ENCODE measurements at places on chromosomes 11 and 22.

- DNase-seq, result no peak
These were observed 201.7 kb upstream of the PDGFD start for GRCh38 chr11:104365676-104366075.

DNA sequence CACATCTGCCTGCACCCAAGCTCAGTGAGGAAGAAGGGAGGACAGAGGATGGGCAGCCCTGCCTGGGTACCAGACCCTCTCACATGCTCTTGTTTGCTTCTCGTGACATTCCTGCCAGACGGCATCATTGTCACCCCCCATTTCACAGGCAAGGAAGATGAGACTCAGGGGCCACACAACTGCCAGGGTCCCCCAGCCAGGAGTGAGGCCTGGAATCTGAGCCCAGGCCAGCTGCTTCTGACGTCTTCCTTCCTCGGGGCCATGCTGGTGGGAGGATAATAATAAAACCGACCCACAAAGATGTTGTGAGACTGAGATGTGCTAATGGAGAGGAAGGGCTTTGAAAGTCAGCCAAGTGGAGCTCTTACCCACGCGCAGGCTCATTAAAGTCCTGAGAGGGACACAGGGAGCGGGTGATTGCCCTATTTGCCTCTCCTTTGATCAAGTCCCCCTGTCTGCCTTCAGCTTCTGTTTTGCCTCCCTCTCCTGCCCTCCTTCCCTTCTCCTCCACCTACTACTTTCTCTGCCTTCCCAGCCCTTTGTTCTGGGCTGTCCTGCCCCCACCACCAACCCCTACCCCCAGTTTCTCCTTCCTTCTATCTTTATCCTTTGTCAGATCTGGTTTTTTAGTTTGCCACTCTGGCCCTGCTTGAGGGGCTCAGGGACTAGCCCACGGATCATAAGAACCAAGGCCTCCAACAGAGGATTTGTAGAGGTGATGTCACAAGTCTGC, 62.7 kb downstream of the MCM5 start:
- no peak for DNase-seq

GRCh38 chr11:130188585-130189347, 29.2 kb downstream of the ST14 start:
- no peak for DNase-seq

- no peak for DNase-seq
These were observed 5.9 kb downstream of the FRMD8 start for GRCh38 chr11:65392186-65392829.

DNA sequence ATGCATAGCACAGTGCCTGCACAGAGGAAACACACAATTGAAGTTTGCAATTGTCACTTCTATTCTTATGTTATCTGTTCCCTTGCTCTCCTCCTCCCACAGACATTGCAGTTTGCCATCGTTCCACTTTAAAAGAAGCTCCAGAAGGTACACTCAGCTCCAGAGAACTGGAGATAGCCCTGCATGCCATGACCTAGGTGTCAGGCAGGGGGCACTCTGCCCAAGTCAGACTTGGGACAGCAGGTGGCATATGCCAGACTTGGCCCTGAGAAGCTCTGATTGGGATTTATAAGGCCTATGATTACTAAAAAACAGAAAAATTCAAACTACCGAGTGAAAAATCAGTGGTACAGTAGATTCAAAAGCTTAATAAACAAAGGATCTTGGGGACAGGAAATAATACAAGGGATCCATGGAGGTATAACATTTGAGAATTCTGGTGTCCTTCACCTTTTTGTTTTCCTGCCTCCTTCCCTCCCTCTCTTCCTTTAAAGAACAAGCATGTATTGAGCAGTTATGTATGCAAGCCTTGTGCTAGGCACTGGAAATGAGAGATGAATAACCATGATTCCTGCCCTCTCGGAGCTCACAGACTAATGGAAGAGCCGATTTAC, 40.0 kb downstream of the TENM4 start:
- no peak for DNase-seq

DNA sequence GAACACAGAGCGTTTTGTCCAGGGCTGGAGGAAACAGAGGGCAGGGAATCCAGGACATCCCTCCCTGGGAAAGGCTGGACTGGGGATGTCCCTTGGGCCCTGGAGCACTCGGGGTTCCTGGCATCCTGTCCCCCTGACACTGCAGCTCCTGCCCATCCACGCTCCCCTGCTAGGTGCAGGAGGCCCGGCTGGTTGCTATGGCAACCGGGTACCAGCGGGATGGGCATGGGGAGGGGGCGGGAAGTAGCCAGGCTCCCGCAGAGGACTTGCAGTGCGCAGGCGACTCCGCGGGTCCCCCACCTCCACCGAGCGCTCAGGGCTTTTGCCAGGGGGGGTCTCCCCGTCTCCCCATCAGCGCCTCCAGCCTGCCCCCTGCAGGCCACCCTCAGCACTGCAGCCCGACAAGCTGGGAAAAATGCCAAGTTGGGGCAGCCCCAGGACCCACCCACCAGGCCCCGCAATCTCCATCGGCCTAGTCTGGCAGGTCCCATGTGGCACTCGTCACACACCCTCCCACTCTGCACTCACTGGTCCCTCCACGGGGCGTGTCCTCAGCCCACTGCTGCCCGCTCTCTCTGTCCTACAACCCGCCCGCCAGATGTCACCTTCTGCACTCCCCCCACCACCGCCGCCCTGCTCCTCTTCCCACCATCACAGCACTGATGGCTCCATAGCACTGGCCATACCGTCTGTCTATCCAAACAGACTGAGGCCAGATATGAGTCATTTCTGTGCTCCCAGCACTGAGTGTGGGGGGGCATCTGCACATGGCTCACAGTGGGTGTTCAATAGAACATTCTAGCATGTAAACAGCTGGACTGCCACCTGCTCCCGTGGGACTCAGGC, 31.5 kb downstream of the KIAA0930 start:
- DNase-seq, result no peak

DNA sequence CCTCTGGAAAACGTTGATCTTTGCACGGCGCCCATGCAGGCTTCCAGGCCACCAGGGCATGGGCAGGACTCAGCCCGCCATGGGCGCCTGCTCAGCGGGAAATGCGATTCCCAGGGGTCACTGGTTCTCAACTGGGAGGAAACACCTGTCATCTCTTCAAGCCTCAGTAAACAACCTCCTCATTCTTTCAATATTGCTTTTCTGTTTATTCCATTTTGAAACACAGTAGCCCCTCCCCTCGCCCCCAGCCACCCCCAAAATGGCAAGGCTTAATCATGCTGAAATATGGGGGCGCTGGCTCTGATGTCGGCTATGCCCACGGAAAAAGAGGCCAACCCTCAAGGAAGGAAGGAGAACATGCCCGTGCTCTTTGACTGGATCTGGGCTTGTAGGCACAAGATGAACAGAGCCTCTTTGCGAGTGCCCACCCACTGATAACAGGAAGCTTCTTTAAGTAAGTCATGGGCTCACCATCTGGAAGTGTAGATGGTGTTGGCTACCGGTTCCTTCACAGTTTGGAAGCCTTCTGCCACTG, 594 bp upstream of the POU2AF1 start:
- DNase-seq, result no peak

GRCh38 chr11:113113801-113114704, 152.8 kb downstream of the NCAM1 start:
- DNase-seq, result no peak

DNA sequence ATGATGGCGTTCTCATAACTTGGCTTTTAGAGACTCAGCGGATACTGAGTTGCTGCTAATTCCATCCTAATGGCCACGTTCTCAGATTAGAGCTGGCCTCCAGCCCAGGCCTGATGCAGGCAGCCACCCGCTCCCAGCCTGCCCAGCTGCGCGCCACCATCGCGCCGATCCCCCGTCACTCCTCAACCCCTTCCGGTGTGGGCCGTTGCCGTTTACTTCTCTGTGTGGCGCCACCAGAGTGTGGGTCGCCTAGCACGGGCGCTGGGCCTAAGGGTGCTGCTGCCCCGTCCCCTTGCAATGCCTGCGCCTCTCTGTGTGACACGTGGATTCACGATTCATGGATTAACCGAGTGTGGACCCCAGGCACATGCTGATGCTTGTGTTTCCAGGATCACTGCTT, 1116.0 kb downstream of the BRD1 start:
- DNase-seq, result no peak

DNA sequence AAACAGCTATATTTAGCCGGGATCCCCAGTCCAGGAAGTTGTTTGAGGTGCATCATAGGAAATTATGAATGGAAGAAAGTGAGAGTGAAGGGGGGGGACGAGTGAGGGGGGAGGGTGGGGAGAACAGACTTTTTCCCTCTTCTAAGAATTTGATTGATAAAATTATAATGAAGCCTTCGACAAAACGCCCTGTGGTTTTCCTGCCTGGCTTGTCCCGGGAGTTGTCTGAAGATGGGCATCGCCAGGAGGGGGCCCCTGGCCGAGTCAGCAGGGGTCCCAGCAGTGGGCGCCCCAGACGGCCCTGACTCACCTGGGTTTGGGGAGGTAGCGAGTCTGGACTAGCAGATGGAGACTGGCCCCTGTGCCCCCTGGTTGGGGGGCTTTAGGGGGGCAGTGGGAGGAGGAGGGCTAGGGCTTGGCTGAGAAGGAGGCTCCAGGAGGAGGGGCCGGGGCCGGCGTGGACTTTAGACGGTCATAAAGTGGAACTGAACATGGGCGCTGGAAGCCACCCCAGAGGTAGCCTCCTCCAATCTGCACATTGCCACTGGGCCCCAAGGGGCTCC, 336 bp upstream of the LIF start:
- DNase-seq, result no peak

DNA sequence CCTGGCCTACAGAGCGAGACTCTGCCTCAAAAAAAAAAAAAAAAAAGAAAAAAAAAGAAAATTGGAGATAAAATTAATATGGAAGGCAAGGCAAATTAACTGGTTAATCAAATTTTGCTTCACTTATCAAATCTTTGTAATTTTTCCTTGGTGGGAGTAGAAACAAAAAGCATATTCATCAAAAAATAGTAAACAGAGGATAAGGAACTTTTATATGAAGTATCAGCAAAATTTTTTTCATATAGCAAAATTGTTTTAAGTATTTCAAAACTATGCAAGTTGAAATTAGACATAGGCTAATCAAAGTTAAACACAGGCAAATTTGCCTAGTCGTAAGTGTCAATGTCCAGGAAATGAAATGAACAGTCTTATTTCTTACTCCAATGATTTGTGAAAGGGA, 33.0 kb downstream of the PICALM start:
- DNase-seq, result no peak

DNA sequence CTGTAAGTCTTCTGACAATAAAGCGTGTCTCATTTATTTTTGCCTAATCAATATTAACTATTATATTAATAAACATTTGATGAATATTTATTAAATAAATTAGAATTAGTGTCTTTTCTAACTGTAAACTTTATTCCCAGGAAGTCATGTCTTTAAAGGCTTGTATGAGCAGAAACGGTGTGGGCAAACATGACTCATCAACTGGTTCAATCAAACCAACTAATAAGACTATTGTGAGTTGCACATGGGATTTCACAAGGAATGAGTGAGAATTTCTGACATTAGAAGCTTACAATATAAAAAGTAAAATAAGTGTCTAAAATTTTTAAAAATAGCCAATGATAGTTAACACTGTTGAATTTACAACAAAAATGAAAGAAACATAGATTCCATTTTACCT, 259.2 kb upstream of the CTSC start:
- DNase-seq, result no peak

GRCh38 chr11:124482362-124483147, 37.1 kb upstream of the OR8B8 start:
- DNase-seq, result no peak

- DNase-seq, result no peak
These were observed 18.0 kb downstream of the HDHD5 start for GRCh38 chr22:17140826-17141766.

DNA sequence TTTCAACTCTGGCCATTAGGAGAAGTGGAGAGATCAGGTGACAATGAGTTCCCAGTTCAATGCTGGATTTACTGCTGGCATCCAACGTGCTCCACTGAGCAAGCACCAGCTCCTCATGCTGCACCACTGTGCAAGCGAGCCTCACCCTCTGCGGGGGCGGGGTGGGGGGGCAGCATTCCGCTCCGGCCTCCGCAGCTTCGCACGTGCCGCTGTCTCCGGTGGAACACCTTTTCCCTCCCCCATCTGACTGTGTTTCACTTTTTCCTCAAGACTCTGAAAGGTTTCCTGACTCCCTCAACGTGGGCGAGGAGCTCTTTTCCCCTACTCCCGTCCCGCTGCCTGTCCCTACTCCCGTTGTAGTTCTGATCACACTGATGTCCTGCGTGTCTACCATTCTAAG, 835 bp upstream of the RHOD start:
- no peak for DNase-seq

DNA sequence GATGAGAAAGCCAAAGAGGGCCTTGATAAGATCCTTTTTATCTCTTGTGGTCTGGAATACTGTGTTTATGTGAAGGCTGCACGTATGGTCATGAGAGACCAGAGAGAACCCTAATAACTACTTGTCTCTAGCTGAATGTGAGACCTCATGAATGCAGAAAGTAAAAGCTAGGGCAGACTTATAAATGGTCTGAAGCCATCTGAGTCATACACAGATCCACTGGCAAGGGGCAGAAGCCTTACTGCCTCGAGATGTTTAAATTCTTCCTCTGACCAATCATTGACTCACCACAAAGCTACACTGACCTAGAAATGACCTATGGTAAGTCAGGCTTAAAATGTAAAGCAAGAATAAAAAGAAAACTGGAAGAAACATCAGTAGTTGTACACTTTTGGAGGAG, 22.7 kb upstream of the OR4B1 start:
- DNase-seq, result no peak

DNA sequence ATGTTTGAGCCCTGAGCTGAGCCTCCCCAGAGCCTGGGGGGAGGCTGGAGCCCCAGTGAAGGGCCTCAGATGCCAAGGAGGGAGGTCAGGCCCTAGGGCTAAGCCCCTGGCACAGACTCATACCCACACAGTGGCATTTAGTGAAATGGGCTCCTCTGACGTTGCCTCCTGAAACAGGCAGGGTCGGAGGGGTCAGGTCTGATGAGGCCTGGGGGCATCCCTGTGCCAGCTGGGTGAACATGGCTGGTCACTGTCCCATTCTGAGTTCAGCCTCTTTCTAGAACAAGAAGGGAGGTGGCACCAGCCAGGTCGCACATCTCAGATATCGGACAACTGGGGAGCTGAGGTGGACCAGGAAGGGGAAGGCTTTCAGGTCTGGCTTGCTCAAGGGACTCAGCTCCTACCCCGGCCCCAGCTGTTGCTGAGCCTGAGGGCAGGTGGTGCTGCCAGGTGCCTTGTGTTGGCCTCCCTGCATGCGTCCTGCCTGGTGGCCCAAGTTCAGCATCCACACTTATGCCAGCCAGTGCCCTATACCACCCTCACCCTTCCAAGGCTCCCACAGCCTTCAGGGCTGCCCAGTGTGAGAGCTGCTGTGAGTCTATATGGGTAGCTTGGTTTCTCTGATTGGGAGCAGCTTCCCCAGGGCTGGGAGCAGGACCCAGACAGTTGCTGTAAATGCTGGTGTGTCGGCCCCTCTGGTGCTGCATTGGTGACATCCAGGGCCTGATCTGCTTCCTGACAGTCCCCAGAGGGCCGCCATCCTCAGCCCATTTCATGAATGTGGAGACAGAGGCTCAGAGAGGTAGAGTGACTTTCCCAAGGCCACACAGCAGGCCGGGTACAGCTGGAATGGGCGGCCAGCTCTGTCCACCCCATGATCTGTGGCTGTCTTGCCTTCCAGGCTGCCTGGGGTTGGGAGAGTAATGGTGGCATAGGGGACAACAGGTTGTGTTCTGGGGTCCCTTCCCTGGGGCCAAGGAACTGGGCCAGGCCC, 32.8 kb upstream of the PPARA start:
- no peak for DNase-seq

All from D721Med (cell line).